ENCODE measurements at places on chromosomes 4 and X.

DNA sequence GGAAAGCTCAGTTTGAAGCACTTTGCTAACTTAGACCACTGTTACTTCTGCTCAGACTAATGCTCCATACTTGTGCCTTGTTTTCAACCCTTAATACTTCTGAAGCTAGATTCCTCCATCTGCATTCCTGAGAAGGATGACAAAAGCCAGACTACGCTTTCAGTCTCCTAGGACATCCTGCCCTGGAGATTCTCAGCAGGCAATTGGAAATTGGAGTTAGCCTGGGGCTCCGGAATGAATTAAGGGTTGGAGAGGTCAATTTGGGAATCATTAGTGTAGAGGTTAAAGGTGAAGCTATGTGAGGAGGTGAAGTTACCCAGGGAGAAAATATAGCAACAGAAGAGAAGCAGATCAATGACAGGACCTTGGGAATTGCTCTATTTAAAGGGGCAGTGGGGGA, 215.9 kb upstream of the MBNL3 start:
- DNase-seq, result no peak

GRCh38 chrX:2536141-2536540, 35.4 kb upstream of the DHRSX start:
- DNase-seq, result no peak

GRCh38 chr4:119693126-119693525, 64.5 kb upstream of the PDE5A start:
- DNase-seq, result no peak

DNA sequence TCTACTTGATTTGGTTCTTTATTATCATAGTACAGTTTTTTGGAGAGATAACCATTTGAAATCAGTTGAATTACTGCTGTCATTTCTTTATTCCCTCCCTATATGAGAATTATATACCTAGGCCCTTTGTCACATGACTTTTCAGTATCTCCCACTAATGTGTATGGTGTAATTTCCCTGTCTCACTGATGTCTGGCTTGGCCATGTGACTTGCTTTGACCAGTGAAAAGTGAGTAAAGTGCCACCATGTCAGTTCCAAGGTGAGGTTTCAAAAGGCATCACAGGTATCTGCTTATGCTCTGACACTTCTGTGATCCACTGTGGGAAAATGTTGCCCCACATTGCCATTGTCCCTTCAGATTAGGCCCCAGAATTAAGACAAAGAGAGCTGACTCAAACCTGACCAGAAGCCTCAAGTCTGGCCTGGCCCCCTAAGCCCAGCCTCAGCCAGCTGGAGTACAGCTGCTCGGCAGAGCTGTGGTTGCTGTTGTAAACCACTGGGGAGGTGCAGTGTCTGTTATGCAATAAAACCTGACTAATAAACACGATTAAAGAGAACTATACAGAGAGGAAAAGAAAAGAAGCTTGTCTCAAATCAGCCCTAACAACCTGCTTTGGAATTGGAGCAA, 27.5 kb downstream of the SETD7 start:
- no peak for DNase-seq

DNA sequence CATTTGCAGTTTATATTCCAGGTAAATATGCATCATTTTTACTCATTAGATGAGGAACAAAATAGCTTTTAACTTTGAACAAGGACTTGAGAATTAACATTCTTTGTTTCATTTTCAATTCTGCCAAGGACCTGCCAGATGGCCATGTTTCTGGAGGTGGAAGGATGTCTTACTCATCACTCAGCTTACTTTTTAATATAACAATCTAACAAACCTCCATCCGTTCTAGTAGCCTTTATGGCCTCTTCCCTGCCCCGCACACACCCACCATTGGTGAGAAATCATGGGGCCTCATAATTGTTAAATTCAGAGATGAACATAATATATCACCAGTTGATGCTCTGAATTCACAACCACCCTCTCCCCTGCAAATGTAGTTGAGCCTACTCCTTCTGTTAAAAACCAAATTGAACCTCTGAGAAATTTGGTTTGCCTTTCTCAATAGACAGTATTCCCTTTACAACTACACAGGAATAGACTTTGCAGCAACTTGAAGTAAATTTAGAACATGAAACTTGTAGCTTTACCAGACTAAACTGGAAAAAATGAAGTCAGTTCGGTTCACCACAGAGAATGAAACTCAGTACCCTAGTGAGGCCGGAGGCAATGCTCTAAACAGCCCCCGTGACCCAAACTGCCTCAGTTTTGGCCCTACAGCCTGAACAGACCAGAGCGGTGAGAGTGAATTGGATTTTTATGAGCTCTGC, 50.1 kb upstream of the ACSL4 start:
- no peak for DNase-seq

GRCh38 chr4:138475116-138475515, 233.0 kb upstream of the SLC7A11 start:
- no peak for DNase-seq

GRCh38 chr4:109588176-109588575, 28.1 kb downstream of the MCUB start:
- no peak for DNase-seq
